Activated T-helper 1 cell treated with anti-CD3 and anti-CD28 coated beads, Interleukin-2, amount 50 U/mL, for 16 hours (primary cell): ENCODE measurements at places on chromosomes 16 and 17.

GRCh38 chr16:25143928-25144327 lies 32.4 kb downstream of the LCMT1 start:
- no peak for DNase-seq

GRCh38 chr17:78815696-78816095 lies 24.9 kb downstream of the USP36 start:
- DNase-seq = no peak

DNA sequence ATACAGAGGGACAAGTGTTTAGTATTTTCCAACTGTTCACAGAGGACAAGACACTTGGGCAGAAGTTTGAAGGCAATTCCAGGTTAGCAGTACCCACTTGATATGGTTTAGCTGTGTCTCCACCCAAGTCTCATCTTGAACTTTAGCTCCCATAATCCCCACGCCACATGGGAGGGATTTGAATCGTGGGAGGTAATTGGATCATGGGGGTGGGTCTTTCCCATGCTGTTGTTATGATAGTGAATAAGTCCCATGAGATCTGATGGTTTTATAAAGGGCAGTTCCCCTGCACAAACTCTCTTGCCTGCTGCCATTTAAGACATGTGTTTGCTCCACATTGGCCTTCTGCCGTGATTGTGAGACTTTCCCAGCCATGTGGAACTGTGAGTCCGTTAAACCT lies 668.9 kb downstream of the MAF start:
- no peak for DNase-seq

GRCh38 chr17:28740406-28741357 lies 3.1 kb upstream of the TRAF4 start:
- no peak for DNase-seq

GRCh38 chr16:66150698-66151482 lies 215.6 kb upstream of the CDH5 start:
- DNase-seq = no peak
